Activated T-helper 1 cell treated with anti-CD3 and anti-CD28 coated beads, Interleukin-12 subunit alpha, Interleukin-12 subunit beta, Interleukin-2, Interleukin-4 antibody, amounts not matched to agents 30 ng/mL and 10 ng/mL and 1 ng/mL, durations not matched to agents 14 hours and 24 hours and 36 hours (primary cell): ENCODE measurements at places on chromosomes 13 and 19. TPM values are rescaled to one million over a fixed set of nuclear protein-coding genes. Genes with fewer than 3 reads are reported as not detected.

Gene GARIN5A
- 0.39 and 0.88 TPM in 2 replicates for total RNA-seq

Gene PLK5
- total RNA-seq, result not detected in 2 replicates

Gene ZBTB32
- total RNA-seq, result 126 TPM in 2 replicates

Gene CCDC61
- total RNA-seq, result 24.0 and 24.1 TPM in 2 replicates

DNA sequence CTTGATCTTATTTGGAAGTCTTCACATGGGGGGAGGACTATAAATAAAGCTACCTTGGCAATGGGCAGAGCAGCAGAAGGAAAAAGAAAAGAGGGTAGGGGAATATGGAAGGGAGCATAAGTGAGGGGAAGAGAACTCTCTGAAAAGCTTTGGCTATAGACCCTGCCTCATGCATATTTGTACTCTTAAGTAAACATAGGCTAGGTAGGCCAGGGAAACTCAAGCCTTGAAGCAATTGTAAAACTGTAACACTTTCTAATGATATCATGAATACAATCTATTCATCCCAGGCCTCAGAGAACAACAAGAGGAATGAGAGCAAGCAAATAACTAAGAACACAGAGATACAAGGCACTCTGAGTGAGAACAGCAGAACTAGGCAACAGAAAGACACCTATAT, 20.4 kb downstream of the MYCBP2 start:
- peaks cover 71% of the 10 kb centered on the region for H3K4me1 ChIP-seq
- no peak for DNase-seq
- H3K4me3 ChIP-seq, result no peak overlapping the region

- H3K36me3 ChIP-seq, result no peaks in the 10 kb centered on the region
- H3K27me3 ChIP-seq, result peaks cover 2% of the 10 kb centered on the region
- no peak for DNase-seq
- H3K27ac ChIP-seq, result no peak overlapping the region
- H3K4me1 ChIP-seq, result peaks cover 7% of the 10 kb centered on the region
Observed at GRCh38 chr19:5838353-5839064, 993 bp downstream of the FUT6 start.

DNA sequence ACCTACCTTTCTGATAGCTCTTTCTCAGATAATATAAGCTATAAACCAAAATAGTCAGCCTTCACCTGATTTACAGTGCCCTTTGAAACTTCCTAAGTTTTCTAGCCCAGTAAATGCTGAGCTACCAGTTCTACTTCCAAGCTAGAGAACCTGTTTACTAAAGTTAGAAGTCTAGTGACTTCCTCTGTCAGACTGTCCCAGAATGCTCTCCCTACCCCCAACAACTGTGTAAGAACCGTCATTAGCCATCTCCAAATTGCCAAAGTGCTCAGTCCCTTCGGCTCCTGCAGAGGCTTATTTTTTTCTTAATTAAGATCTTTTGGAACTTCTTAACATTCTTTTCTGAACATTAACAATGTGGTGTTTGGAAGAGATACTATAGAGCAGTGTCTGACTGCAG, 3.2 kb upstream of the ABCC4 start:
- no peak overlapping the region for H3K27ac ChIP-seq
- H3K4me1 ChIP-seq, result peaks cover 24% of the 10 kb centered on the region
- H3K36me3 ChIP-seq, result peaks cover 1% of the 10 kb centered on the region
- no peak for DNase-seq

GRCh38 chr19:49295208-49295880, 29.6 kb downstream of the SLC6A16 start:
- H3K27ac ChIP-seq, result no peak overlapping the region
- no peak for DNase-seq
- peaks cover 10% of the 10 kb centered on the region for H3K27me3 ChIP-seq
- no peaks in the 10 kb centered on the region for H3K36me3 ChIP-seq

GRCh38 chr19:29966588-29967249, 24.7 kb downstream of the URI1 start:
- no peak overlapping the region for H3K27ac ChIP-seq
- peaks cover 60% of the 10 kb centered on the region for H3K4me1 ChIP-seq
- DNase-seq, result no peak
- H3K36me3 ChIP-seq, result peaks cover 1% of the 10 kb centered on the region

DNA sequence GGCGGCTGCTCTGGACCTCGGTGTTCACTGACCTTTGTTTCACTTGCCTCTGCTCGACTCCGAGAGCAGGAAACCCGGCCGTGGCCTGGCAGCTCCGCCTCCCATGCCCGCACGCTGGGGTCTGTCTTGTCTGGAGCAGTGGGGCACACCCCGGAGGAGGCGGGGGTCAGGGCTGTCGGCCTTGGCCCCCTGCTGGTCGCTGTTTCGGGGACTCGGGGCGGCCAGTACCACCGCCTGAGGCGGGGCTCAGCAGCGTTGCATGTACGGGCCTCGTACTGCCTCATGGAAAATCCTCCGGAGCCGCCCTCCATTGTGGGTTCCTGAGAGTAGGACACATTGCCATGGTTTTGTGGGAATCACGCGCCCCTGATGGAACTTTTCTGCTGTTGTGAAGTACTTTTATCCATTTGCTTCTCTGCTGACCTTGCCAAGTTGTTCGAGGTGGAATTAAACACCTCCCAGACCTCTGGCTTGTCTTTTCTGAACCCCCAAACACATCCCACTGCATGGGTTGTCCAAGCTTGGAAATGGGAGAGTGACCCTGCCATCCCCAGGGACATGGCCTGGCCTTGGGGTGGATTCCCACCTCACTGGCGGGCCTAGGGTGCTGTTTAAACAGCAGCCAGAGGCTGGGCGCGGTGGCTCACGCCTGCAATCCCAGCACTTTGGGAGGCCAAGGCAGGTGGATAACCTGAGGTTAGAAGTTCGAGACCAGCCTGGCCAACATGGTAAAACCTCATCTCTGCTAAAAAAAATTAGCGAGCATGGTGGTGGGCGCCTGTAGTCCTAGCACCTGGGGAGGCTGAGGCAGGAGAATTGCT, 5.5 kb upstream of the NDUFS7 start:
- peaks cover 7% of the 10 kb centered on the region for H3K36me3 ChIP-seq
- DNase-seq, result no peak
- H3K27me3 ChIP-seq, result peaks cover 4% of the 10 kb centered on the region
- H3K4me3 ChIP-seq, result no peak overlapping the region

GRCh38 chr19:2962018-2962670, 15.2 kb upstream of the TLE6 start:
- H3K4me3 ChIP-seq, result no peak overlapping the region
- H3K27ac ChIP-seq, result no peak overlapping the region
- H3K4me1 ChIP-seq, result peaks cover 6% of the 10 kb centered on the region
- H3K36me3 ChIP-seq, result no peaks in the 10 kb centered on the region
- H3K27me3 ChIP-seq, result no peaks in the 10 kb centered on the region
- DNase-seq, result peak; percentile 57

DNA sequence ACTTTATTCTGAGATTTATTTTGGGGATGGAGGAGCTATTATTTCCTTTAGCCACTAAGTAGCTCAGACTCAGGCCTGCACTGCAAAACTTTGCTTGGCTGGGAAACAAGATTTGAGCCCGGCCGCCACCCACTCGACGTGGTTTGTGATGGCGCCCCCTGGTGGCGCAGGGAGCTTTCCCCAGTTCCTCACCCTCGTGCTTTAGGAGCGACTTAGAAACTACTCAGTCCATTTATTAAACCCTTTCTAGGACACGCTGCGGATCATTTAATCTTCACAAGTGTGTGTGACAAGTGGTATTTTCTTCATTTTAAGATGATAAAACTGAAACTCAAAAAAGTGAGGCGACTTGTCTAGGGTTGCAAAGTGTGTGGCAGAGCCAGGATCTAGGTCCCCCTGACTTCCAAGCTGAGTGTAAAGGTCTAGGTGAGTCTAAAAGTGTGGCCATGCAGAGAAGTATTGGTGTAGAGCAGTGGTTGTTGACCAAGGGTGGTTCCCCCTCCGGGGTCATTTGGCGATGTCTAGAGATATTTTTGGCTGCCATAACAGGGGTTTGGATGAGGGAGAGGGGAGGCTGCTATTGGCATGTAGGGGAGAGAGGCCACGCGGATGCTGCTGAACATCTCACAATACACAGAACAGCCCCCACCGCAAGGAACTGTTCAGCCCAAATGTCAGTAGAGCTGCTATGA, 2.2 kb downstream of the CXCL17 start:
- H3K27me3 ChIP-seq, result no peaks in the 10 kb centered on the region
- peaks cover 24% of the 10 kb centered on the region for H3K4me1 ChIP-seq
- H3K4me3 ChIP-seq, result no peak overlapping the region
- peak overlapping the region; percentile 4 for H3K27ac ChIP-seq
- no peaks in the 10 kb centered on the region for H3K36me3 ChIP-seq

DNA sequence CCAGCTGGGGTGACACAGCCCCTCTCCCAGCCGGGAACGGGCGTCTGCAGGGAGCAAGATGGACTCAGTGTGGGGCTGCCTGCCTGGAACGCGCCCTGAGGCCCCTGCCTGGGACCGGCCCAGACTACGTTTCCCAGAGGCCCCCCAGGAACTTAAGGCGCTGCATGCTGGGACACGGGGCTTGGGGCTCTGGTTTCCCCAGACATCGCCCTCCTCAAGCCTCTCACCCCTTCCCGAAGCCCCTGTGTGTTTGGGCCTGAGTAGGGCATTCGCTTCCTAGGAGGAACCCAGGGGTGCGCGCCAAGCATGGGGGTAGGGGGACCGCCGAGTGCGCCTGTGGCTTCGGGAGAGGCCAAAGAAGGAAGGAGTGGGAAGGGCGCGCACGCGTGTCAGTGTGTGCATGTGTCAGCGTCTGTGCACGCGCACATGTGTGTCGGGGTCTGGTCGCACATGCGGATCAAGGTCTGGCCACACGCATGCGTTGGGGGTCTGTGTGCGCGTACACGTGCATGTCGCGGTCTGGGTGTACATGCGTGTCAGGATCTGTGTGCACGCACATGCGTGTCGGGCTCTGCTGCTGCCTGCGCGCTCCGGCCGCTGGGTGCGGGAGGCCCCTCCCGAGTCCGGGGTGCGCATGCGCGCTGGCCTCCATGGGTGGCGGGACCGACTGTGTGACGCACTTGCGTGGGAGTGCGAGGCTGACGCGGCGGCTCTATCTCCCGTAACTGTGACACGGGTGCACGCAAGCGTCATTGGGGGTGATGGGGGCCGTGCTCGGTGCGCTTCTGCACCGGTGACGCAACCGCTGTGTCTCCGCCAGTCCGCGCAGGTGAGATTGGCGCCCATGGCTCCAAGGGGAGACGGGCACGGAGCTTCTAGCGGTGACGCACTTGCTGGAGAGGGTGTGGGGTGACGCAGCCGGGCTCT, 16.2 kb downstream of the ZNF331 start:
- H3K36me3 ChIP-seq, result peaks cover 16% of the 10 kb centered on the region
- no peaks in the 10 kb centered on the region for H3K27me3 ChIP-seq
- H3K4me1 ChIP-seq, result peaks cover 23% of the 10 kb centered on the region
- peak overlapping the region; percentile 90 for H3K4me3 ChIP-seq
- peak; percentile 88 for DNase-seq

GRCh38 chr13:45368005-45368404, 27.0 kb upstream of the TPT1 start:
- H3K27ac ChIP-seq, result peak overlapping the region; percentile 91
- peaks cover 49% of the 10 kb centered on the region for H3K4me1 ChIP-seq
- H3K27me3 ChIP-seq, result no peaks in the 10 kb centered on the region
- H3K4me3 ChIP-seq, result peak overlapping the region; percentile 64
- no peak for DNase-seq
- peaks cover 38% of the 10 kb centered on the region for H3K36me3 ChIP-seq

- peaks cover 21% of the 10 kb centered on the region for H3K27me3 ChIP-seq
- H3K36me3 ChIP-seq, result no peaks in the 10 kb centered on the region
- H3K27ac ChIP-seq, result no peak overlapping the region
Observed at GRCh38 chr13:106916329-106916976, 348.5 kb upstream of the ARGLU1 start.

- peaks cover 17% of the 10 kb centered on the region for H3K4me1 ChIP-seq
- H3K4me3 ChIP-seq, result peak overlapping the region; percentile 93
- no peak overlapping the region for H3K27ac ChIP-seq
- no peak for DNase-seq
- H3K36me3 ChIP-seq, result peaks cover 12% of the 10 kb centered on the region
Observed at GRCh38 chr19:13103581-13104359, 1.1 kb upstream of the LYL1 start.
